ENCODE measurements at places on chromosomes 5 and 9.

GRCh38 chr5:173733425-173733824 is 117.0 kb upstream of the BOD1 start:
- DNase-seq = no peak

- DNase-seq = no peak
These were observed 248.9 kb downstream of the DOCK8 start for GRCh38 chr9:463455-464171.

GRCh38 chr9:136050701-136051452 is 44.2 kb downstream of the NACC2 start:
- DNase-seq = no peak

DNA sequence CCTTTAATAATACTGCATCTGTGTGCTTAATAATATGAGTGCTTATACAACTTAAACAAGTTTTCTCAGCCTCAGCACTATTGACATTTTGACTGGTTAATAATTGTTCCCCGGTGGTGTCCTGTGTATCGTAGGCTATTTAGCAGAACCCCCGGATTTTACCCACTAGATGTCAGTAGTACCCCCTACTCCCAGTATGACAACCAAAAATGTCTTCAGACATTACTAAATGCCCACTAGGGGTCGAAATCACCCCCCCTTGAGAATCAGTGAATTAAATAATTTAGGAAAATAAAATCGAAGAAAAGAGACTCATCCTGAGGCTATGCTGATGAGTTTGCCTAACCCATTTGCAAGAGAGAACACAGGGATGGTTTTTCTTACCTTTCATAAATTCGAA is 166.3 kb downstream of the ATP10B start:
- DNase-seq = no peak

DNA sequence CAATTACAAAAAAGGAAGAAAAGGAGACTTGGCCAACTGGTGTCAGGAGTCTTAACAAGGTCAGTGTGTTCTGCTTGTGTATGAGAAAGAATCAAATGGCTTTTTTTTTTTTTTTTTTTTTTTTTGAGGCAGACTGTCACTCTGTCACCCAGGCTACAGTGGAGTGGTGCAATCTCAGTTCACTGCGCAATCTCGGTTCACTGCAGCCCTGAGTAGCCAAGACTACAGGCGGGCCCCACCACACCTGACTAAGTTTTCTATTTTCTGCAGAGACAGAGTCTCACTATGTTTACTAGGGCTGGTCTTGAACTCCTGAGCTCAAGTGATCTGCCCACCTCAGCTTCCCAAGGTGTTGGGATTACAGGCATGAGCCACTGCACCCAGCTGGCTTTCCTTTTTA is 3.1 kb upstream of the IL7R start:
- DNase-seq = no peak

DNA sequence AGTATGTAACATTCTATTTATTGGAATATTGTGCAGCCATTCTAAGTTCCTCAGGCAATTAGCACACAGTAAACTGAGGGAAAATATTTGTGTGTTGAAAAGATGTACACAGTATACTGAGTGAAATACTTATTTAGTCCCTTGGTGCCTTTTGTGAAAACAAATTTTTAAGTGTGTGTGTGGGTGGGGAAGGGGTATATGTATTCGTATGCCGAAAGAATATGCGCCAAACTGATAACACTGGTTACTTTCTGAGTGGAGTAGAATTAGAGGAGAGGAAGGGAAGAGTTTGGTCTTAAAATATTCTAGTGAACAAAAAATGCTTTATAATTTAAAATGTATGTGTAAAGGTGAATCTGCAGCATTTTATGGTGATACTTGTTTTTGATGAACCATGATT is 3.1 kb downstream of the DCP2 start:
- no peak for DNase-seq

GRCh38 chr5:33297760-33298216 is 143.0 kb upstream of the TARS1 start:
- no peak for DNase-seq

- no peak for DNase-seq
These were observed 147.2 kb downstream of the PDE4D start for GRCh38 chr5:59746241-59746765.

GRCh38 chr9:3136230-3136629 is 292.3 kb upstream of the PUM3 start:
- no peak for DNase-seq

DNA sequence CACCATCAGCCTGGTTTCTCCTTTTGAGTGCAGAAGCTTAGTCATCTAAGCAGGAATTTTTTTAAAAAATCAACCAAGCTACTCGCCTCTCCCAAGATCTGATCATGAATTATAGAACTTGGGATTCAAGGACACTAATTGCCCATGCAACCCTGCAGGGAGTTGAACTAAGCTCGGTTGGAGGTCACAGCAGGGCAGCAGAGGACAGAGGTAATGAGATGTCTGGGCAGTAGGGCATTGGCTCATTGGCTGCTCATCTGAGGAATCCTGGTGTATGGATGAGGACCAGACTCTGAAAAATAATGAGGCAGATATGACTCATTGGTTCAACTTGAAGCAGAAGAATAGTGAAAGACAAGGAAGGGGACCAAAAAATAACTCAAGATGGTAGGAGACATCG is 111.8 kb upstream of the TLE1 start:
- DNase-seq = no peak

DNA sequence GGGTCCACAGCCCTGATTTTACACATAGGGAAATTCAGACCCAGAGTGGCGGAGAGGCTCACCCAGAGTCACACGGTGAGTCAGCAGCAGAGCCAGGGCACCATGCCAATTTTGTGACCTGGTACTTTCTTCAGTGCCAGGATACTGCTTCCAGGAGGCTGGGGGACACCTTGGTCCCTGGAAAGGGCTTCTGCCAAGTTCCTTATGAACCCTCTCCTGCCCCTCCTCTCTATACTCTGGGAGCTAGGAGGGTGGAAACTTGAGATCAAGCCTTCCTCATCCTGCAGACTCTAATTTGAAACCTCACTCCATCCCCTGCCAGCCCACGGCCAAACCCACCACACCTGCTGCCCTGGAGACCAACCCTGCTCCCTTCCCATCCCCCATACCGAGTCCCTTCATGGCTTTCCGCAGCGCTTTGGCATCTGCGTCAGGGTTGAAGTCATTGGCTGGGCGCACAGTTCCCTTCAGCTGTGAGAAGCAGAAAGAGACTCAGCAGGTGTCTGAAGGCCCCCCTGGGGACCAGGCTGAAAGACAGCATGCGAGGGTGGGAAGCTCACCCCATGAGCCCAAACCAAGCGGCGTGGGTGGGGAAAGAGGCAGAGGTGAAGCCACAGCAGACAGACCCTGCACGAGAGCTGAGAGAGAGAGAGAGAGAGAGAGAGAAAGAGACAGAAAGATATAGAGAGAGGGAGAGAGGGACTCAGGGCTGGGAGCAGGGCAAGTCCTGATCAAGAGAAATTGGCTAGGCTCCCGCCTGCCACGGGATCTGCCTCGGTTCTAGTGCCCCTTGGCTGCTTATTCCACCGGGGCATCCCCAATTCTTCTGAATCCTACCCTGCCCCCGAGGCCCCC is 33.5 kb downstream of the ANXA6 start:
- no peak for DNase-seq

DNA sequence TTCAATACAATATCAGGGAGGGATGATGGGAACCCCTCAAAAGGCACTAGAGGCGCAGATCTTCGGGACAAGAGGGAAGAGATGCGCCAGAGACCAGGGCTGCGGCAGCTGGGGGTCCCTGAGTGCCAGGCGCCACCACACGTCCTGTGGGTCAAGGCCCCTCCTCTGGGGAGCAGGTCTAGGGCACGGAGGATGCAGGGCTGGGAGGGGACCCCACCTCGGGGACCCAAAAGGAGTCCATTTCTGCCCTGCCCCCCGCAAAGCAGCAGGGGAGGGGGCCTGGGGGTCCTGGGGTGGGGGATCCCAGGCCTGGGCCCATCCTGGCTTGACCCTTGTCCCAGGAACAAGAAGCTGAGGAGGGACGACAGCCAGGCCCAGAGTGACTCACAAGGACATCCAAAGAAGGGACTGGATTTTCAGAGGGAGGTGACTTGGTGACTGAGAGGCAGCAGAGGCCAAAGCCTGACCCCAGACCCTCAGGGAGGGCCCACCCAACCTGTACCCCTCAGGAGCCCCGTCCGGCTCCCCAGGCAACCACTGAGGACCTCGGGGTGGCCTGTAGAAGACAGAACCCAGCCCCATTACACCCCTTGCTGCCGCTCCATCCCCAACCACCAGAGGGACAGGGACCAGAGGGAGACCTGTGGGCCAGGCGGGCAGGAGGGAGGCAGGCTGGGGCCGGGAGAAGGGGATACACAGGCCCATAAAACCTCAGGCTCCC is 54.2 kb downstream of the LRSAM1 start:
- DNase-seq = no peak

GRCh38 chr9:136847088-136847825 is 2.0 kb upstream of the PHPT1 start:
- no peak for DNase-seq

DNA sequence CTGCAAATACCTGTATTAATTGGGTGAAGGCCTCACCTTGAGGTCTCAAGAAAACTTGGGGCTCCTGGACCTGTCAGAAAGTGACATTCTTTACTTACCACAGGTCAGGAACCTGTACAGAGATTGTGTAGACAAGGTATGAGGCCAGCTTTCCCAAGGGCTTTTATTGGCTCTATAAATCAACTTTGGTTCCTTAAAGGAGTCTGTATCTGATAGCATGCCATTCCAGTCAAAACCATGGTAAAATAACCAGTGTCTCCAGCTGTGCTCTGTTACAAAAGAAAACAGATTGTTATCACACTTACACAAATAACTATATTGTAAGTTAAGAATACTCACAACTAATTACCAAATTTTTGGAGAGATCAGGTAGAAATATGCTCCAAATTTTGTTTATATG is 64.5 kb downstream of the COL15A1 start:
- DNase-seq = no peak

- no peak for DNase-seq
These were observed 28.0 kb upstream of the TAF11L2 start for GRCh38 chr5:17470064-17470463.

GRCh38 chr9:126877418-126877817 is 17.0 kb downstream of the ZBTB34 start:
- DNase-seq = no peak

DNA sequence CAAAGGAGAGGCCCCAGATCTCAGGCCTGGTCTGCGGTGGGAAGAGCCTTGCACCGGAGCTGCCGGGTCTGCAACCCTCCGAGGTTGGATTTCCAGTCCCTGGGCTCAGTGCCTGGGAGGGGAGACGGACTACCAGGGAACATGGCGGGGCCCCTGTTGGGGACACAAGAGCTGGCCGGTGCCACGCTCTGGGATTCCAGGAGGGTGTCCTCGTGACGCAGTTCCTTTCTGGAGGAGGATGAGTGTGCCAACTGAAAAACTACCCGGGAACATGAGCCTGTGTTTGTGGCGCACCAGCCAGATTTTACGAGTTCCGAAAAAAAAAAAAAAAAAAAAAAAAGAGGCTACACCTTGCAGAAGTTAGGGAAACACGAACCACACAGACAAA is 9.0 kb downstream of the NRARP start:
- no peak for DNase-seq

DNA sequence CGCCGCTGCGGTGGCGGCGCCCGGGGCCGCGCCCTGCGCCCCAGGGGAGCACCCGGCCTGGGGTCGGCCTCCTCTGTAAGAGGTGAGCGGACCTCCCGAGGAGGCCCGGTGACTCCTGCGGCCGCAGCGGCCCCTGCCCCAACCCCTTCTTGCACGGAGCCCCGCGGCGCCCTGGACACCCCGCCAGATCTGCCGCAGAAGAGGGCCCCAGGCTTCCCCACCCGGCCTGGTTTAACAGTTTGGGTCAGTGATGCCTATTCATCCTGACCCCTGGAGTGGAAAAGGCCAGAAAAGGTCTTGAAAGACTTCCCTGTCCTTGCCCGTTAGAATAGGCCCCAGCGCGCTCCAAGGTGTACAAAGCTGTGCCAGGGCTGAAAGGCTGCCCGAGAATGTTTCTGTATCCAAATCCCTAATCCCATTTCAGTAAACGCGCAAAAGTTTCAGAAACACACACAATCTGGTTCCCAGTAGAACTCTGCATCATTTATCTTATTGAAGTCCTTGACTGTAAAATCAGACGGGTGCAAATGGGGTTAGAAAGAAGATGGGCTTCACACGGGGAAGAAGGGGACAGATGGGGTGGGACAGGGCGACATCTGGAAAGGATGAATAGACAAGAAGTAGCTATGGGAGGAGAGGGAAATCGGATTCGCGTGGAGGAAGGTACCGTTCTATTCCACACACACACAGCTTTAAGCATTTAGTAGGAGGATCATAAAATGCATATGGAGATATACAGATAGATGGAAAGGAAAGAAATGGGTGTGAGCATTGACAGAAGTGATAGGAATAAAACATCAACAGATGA is 1.1 kb upstream of the SSBP2 start:
- DNase-seq = peak; percentile 2

DNA sequence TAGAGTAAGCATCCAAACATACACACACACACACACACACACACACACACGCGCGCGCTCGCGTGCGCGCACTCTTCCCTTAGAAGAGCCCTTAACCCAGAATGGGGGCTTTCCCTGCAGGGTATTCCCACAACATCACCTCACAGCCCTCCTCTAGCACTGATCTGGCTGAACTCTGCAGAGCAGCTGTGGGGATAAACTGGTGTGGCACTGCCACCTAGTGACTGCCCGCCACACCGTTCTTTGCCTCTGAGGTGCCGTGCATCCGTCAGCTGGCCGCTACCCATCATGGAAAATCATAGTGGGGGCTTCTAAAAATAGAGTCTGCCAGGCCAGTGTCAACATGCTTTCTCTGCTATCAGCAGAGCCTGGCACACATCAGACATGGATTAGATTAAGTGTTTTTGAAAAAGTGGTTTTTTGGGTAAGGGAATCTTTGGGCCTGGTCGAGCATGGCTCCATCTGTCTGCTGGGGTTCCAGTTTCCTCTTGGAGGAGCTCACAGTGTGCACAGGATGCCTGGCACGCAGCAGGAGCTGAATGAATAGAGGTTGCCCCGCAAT is 88.1 kb downstream of the KCNN2 start:
- DNase-seq = peak; percentile 2

DNA sequence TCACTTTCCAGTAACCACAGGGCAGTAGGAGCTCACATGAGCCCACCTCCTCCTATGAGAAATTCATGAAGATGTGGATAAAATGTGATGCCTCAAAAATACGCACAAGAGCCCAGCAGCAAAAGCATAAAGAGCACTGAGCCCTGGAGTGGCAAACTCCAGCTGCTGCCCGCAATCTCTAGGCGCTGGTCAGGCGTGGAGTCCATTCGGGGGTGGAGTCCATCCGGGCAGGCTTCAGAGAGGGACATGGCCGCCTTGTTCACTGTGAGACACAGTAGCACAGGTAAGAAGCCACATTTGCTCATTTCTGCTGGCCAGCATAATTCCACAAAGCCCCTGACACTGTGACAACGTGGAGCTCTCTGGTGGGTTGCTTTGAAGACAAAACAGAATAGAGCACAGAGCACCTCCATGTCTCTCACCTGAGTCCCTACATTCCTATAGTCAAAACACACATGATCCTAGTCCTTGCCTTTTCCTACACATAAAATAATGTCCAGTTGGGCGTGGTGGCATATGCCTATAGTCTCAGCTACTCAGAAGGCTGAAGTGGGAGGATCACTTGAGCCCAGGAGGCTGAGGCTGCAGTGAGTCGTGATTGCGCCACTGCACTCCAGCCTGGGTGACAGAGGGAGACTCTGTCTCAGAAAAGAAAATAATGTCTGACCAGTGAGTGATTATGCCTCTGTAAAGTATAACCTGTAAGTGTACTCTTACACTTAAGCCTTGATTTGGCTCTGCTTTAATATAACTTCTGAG is 365.2 kb downstream of the GADD45G start:
- DNase-seq = no peak

Measured in stimulated activated CD8-positive, alpha-beta memory T cell treated with anti-CD3 and anti-CD28 coated beads, Interleukin-15, amount 100 ng/mL, for 24 hours (primary cell).